ENCODE measurements at places on chromosomes 5 and 9.

DNA sequence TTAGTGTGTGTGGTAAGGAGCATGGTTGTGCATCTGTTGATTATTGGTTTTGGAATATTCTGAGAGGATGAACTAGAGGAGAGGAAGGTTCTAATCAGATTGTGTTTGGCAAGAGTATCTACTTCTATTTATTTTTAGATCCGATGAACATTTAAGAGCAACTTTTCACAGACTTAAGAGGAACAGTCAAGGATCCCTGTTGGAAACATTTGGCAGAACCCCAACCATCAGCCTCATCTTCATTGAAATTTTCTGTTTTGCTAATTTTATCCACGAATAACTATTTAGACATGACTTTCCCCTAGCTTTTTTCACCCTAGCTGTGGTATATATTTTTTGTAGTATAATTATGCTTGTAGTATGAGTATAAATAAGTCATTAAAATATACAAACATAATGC lies 868.5 kb downstream of the MAT2B start:
- no peak for DNase-seq

DNA sequence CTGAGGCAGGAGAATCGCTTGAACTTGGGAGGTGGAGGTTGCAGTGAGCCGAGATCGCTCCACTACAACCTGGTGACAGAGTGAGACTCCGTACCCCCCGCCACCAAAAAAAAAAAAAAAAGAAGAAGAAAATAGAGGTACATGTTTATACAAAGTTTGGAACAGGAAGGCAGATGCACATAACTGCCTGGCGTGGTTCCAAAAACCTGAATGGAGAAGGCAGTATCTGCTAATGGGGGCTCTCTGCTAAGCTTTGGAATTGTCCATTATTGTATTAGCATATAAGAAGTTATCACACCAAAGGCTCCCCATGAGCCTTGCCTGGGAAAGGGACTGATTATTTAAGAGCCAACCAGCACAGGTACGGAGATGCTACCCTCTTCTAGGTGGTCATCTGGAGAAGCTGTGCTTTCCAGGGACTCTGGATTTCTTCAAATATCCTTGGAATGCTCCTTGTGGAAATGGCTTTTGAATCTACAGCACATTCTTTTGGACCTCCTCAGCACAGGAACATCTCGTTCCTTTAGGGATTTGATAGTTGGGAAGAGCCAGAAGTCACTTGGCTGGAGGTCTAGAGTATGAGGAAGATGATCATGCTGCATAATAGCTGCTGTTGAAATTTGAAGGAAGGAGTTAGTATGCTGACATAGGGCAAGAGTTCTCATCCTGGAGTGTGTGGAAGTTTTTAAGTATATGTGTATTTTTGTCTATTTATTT lies 42.5 kb upstream of the ABCA1 start:
- DNase-seq, result no peak

GRCh38 chr5:51821697-51822096 lies 438.4 kb downstream of the ISL1 start:
- DNase-seq, result no peak

GRCh38 chr9:127935765-127936221 lies 1.9 kb downstream of the DPM2 start:
- DNase-seq, result no peak

DNA sequence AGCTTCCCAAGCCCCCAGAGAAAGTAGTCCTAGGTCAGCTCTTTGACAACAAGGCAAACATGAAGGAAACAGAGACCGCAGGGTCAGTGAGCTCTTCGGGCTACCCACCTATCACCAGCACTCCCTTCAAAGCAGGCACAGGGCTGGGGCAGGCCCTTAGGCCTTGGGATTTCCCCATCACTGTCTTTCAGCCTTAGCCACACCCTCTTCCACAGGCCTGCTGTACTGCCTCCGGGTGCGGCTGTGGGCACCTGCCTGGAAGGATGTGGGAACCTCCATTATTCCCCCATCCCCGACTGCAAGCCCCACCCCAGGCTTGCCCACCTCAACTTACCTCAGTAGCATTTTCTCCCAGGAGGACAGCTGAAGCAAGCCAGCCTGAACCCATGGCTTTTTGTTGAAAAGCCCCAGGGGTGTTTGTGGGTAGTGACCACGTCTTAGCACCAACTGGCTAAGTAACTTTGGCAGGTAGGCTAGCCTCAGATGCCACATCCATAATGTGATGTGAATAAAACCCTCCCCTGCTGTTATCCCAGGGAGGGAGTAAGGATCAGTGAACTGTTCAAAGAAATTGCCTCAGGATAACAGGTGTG lies 100.2 kb downstream of the PIK3R1 start:
- no peak for DNase-seq

DNA sequence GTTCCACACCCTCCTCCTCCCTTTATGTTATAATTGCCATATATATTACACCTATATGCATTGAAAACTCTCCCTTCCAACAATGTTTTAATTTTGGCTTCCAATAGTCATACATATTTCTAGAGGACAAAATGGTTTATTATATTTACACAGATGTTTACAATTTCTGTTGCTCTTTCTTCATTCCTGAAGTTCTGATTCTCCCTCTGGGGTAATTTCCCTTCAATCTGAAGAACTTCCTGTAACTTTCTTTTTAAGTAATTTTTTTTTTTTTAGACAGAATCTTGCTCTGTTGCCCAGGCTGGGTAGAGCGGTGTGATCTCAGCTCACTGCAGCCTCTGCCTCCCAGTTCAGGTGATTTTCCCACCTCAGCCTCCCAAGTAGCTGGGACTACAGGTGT lies 173.0 kb upstream of the MAP1B start:
- DNase-seq, result no peak

GRCh38 chr5:132275367-132276220 lies 18.1 kb downstream of the PDLIM4 start:
- no peak for DNase-seq

- no peak for DNase-seq
Observed at GRCh38 chr5:132825834-132826391, 4.5 kb downstream of the SHROOM1 start.

GRCh38 chr5:81400375-81400774 lies 6.4 kb upstream of the ACOT12 start:
- DNase-seq, result no peak

DNA sequence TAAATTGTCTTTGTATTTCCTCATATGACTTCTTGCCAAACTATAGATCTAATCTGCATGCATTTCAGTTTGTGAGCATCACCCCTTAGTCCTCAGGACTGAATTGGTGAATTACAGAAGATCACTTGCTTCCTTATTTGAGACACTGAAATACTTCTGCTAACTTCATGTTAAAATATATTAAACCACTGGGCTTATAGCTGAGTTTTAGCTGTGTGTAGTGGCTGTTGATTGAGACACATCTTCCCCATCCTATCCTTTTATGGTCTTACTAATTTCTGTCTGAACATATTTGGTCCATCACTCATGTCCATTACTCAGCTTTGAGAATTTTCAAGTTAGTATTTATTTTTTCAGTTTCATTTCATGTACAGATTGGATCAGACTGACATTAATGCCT lies 295.9 kb downstream of the PSAT1 start:
- DNase-seq, result peak; percentile 46

DNA sequence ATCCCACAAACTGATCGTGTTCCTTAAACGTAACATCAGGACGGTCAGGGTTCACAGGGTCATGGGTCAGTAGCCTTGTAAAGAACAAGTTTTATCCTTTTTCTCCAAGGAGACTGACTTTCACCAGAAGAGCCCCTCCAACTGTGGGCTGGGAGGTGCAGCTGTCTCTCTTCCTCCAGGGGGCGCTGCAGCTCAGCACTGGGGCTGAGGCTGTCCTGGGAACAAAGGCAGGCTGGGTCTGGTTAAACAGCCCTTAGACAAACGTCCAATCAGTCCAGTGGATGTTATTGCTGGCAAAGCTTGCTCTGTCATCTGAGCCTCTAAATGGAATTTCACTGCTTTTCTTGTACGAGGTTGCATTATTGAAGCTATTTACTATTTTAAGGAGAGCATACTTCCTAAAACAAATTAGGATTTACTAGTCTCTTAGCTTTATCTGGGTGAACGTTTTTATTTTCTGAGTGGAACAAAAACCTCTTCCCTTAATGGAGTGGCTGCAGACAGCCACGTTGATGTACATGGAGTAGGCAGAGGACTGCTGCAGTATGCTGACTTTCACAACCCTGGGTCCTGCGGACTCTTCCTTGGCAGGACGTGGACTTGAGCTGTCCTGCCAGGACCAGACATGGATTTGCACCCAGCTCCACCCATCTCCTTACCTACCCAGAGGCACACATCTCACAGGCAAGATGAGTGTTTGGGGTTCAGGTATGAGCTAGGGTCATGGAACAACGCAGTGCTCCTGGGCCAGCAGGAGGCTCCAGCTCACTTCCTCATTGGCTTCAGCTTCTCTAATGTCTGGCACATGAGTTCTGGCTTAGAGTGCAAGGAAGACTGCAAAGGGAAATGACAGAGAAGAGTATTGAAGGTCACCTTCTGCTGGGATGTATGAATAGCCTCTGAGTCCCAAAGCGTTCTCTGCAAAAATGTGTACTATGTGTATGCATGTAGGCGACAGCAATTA lies 7.8 kb downstream of the EXOSC2 start:
- DNase-seq, result no peak

DNA sequence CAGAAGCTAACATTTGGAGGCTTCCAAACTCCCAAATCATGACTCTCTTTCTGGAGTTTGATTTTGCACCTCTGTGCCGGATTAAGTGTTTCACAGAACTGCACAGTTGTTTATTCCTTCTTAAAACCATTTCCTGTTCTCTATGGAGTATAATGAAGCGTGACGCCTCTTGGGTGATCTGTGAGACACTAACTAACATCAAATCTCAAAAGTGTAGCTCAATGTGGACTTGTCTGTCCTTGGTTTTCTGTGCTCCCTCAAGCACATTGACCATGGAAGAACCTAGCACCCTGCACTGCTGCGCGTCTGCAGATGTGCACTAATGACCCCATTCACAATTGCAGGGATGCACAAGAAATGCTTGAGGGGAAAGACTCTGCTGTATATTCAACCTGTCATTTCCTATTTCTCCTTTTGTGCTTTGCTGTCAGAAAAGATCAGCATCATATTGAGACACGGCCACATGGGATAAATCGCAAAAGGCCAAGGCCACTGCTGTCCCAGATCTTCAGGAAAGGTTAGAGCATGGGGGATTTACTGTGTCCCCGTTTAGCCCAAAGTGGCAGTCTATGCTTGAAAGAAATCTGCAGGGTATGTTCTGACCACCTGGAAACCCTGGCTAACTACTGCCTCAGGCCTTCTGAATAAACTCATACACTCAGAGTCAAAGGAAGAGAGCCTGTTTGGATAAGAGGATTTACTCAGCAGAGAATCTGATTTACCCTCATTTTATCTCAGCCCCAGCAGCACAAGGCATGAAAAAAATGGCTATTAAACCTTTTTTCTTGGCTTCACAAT lies 109.6 kb downstream of the BAAT start:
- DNase-seq, result no peak

- peak; percentile 60 for DNase-seq
Observed at GRCh38 chr5:171893290-171893886, 107.8 kb downstream of the SMIM23 start.

GRCh38 chr5:100846772-100847171 lies 56.3 kb downstream of the ST8SIA4 start:
- no peak for DNase-seq

DNA sequence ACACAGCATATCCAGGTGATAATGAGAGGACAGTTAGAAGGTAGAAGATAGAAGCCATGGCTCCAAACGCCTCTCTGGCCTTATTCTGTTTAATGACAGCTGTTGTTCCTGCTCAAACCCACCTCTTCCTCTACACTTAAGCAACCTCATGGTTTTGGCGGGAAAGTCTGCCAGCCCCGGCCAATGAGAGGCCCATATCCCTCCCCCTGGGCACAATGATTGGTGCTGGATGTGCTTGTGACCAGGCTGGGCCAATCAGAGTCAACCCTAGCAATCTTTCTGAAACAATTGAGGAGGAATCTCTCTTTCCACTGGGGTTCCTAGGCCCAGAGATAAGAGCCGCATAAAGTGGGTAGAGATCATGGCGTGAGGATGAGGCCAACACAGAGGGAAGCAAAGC lies 4.8 kb upstream of the GFI1B start:
- no peak for DNase-seq

GRCh38 chr5:143174714-143175398 lies 228.6 kb downstream of the NR3C1 start:
- no peak for DNase-seq

DNA sequence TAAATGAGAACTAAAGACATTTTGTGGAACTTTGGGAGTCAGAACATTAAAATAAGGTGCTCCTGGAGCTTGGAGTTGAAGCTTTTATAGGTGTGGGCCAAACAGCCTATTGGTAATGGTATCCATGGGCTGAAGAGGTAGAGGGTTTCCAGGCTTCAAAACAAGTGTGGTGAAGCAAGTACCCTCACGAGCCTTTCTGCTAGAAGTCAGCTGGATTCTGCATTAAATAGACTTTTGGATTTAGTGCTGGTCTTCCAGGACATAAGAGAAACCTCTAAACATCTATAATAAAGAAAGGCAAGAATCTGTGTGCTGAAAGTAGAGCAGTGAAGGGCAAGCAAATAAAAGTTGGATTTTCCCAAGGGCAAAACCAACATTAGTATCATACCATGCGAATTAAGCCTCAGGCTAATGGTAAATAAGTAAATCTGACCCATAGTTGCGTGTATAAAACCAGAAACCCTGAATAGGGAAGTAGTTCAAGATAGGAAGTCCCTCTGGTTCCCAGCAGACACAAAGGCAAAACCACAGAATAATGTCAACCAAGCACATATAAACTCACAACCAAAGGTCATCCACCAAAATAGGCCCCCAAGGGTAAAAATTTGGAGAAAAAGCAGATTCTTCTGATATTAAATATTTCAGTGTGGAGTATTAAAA lies 306.3 kb downstream of the TLE4 start:
- no peak for DNase-seq

- no peak for DNase-seq
Observed at GRCh38 chr9:86200599-86201162, 58.8 kb downstream of the C9orf153 start.

GRCh38 chr5:135089912-135090311 lies 55.9 kb upstream of the PITX1 start:
- DNase-seq, result no peak

GRCh38 chr5:127785098-127785927 lies 82.1 kb downstream of the CCDC192 start:
- DNase-seq, result peak; percentile 60

DNA sequence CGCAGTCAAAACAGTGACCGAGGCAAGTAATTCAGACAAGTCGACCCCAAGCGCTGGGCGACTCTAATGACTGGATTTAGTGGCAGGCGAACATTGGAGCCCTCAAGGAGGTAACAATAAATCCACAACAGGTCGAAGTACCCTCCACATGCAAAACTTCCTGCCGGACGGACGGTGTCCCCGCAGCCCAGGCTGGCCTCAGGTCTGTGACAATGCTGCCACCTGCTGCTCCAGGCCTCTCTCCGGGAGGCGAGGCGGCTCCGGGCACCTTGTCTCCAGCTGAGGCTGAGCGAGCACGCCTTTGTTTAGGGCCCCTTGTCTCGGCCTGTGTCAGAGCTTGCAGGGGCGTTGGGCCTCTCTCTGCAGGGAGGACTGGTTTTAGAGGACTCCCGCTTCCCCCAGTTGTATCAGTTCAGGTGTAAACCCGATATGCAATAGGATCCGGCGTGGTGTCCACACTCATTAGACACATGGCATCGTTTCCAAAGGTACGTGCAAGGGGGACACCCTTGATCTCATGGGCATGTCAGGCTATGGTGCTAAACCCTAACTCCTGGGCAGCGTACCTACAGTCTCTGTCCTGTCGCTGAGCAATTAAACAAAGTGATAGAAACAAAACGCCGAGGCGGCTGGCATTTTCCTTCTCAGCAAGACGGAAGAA lies 628.0 kb upstream of the ADAMTS16 start:
- DNase-seq, result no peak

Measured in HS-5 (cell line).